ENCODE measurements at places on chromosomes 4 and X.

DNA sequence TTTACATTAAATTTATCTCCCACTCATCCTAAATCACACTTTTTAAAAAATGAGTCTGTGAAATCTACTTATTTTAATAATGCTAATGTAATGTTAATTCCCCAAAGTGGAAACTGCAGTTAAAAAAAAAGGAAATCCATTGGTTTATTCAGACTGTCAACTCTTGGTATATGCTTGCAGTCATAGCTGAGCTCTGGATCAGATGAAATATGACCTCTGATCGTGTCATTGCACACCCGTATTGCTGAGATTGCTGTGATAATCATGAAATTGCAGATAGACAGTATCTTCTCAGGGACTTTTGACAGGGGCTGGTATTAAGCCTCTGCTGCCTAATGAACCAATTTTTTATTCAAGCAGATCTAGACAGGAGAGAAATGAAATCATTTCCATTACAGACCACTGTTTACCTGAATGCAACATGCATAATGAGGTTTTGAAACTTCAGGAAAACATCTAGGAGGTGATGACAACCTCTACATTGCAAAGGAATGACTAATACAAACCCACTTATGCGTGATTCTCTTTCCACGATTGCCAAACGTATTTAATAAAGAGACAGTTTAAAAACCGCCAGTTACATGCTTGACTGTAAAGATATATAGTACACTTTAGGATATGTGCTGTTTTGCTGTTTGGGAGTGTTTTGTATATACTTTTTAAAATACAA is 138.3 kb upstream of the PUDP start:
- DNase-seq, result no peak

GRCh38 chr4:17957688-17958087 is 63.9 kb downstream of the LCORL start:
- DNase-seq, result no peak

DNA sequence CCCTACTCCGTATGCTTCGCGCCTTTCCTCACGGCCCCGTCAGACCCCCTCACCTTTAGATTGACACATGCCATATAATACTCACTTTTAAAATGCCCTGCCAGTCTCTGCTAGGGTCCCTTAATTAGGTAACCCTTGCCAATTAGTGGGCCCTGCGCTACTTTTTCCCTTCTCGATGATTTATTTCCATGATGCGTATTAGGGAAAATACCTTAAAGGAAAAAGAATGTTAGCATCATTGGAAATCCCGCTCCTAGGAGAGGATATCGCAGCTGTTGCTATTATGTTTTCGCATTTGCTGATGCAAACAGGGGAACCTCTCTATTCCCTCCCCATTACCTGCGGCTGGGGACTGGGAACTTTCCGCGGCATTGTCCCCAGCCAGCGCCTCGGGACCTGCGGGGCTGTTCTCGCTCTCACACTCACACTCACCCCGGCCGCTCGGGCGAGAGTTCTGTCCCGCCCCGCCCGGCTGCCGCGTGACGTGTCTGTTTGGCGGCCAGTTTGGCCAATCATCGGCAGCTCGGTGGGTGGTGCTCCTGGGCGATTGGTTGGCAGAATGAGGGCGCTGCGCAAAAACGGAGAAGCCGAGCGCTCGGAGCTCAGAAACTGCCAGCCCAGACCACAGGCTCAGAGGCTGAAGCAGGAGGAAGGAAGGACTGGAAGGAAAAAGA is at the start of gene PCDH10:
Gene PCDH10 (plus strand): TSS at position 605 of the 674 bp plus-strand sequence. CDS start 847 bp downstream, outside the sequence.
- DNase-seq, result no peak

GRCh38 chrX:19005909-19006308 is 22.0 kb upstream of the PHKA2 start:
- DNase-seq, result no peak

DNA sequence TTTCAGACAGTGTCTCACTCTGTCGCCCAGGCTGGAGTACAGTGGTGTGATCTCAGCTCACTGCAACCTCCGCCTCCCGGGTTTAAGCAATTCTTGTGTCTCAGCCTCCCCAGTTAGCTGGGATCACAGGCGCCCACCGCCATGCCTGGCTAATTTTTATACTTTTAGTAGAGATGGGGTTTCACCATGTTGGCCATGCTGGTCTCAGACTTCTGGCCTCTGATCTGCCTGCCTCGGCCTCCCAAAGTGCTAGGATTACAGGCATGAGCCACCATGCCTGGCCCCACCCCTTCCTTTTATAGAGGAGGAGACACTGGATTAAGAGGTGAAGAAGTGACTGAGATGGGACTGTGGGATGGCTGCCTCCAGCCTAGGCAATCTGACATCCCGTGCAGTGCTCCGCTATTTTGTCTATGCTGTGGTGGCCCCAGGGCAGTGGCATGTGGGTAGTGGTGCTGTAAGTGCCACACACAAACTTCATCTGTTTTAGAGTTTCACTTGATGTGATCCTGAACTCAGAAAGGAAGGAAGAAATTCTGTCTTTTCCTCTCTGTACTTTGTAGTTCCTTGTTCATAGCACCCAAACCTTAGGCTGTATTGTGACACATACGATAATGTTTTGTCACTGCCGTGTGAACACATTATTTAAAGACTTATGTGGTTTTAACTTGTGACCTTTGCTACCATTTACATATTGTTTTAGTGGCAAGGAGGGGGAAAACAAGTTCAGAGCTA is 48.9 kb downstream of the FNIP2 start:
- no peak for DNase-seq
